Right ventricle myocardium inferior (tissue), 1 donor: ENCODE measurements at places on chromosomes 7 and 10.

- no peak for DNase-seq
Measured at GRCh38 chr7:37741776-37742175, 58.2 kb downstream of the GPR141 start.

- DNase-seq = no peak
Measured at GRCh38 chr7:41755096-41755495, 52.2 kb upstream of the INHBA start.

GRCh38 chr7:72751978-72752377 is 76.0 kb downstream of the TYW1B start:
- DNase-seq = no peak

GRCh38 chr7:69748530-69748929 is 150.3 kb downstream of the AUTS2 start:
- DNase-seq = no peak

DNA sequence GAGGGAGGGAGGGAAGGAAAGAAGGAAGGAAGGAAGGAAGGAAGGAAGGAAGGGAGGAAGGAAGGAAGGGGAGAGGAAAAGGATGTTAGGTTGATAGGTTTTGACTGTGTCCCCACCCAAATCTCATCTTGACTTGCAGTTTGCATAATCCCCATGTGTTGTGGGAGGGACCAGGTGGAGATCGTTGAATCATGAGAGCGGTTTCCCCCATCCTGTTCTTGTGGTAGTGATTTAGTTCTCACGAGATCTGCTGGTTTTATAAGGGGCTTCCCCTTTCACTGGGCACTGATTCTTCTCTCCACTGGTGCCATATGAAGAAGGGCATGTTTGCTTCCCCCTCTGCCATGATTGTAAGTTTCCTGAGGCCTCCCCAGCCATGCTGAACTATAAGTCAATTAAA is 15.1 kb upstream of the NUDCD3 start:
- DNase-seq = no peak

DNA sequence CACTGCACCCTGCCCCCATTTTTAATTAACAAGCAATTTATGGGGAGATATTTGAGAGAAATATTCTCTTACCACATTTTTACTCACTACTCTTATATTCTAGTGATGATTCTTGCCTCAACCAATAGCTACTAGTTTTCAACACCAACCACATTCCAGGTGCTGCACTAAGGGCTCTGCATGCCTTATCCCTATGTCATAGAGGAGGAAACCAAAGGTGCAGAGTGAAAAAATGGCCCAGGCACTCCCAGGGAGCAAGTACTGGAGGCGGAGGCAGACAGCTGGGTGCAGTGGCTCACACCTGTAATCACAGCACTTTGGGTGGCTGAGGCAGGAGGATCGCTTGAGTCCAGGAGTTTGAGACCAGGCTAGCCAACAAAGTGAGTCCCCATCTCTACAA is 35.5 kb upstream of the TPST1 start:
- no peak for DNase-seq

DNA sequence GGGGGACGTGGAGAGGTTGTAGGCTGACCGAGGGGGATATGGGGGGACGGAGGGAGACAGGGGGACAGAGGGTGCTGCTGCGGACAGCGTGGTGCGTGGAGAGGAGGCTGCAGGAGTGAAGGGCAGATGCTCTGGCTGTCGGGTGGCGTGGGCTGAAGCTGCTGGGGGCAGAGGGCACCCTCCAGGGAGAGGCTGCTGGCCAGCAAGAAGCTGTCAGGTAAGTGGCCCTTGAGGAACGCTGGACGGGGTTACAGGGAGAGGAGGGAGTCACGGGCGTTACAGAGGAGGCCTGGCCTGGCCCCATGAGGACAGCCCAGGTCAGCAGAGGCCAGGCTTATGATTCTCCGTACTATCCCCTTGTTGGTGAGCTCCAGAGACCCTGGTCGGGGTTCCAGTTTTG is 27.1 kb downstream of the YKT6 start:
- DNase-seq = no peak

DNA sequence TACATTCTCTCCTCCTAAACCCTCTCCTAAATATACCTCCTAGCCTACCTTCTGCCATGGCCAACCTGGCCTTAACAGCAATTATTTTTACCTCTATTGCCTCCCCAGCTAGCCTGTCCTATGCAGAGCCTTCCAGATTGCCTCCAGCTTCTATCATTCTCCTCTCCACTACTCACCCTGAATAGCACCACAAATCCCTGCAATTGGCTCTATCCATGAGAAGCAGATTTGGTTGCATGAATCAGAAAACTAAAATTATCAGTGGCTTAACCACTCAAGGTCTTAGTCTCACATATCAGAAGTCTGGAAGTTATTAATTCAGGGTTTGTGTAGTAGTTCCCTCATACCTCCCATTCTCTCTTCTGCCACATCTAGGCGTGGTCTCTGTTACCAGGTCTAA is 120.3 kb upstream of the CACUL1 start:
- no peak for DNase-seq

DNA sequence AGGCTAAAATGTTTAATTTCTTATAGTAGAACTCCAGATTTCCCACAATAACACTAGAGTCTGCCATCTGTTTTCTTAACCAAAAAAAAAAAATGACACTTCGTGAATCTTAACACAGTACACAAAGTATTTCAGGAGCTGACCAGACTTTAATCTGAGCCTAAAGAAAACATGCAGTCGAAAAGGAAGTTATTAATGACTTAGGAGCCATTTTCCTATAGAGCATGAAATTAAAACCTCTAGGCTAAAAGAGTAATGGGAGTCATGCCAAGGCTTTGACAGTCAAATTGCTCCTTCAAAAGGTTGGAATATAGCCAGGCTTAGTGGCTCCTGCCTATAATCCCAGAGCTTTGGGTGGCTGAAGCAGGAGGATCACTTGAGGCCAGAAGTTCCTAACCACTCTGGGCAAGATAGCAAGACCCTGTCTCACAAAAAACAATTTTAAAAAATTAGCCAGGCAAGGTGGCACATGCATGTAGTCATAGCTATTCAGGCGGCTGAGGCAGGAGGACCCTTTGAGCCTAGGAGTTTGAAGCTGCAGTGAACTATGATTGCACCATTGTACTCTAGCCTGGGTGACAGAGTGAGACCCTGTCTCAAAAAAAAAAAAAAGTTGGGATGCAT is 13.6 kb downstream of the MICU1 start:
- no peak for DNase-seq

DNA sequence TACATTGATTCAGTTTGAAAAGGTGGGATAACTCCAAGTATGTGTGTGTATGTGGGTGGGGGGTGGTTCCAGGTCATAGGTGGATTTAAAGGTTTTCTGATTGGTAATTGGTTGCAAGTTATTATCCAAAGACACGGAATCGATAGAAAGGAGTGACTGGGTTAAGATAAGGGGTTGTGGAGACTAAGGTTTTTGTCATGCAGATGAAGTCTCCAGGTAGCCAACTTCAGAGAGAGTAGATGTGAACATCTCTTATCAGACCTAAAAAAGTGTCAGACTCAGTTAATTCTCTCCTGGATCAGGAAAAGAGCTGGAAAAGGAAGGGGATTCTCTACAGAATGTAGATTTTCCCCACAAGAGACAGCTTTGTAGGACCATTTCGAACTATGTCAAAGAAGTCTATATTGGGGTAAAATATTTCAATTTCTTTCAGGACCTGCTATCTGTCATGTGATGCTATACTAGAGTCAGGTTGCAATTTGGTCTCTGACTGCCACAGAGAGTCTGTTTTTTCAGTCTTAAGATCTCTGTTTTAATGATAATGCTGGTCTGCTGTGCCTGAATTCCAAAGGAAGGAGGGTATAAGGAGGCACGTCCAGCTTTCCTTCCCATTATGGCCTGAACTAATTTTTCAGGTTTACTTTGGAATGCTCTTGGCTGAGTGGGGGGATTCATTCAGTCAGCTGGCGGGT is 3.6 kb downstream of the C7orf57 start:
- DNase-seq = no peak

GRCh38 chr7:149864023-149864422 is 9.7 kb upstream of the ATP6V0E2 start:
- no peak for DNase-seq

DNA sequence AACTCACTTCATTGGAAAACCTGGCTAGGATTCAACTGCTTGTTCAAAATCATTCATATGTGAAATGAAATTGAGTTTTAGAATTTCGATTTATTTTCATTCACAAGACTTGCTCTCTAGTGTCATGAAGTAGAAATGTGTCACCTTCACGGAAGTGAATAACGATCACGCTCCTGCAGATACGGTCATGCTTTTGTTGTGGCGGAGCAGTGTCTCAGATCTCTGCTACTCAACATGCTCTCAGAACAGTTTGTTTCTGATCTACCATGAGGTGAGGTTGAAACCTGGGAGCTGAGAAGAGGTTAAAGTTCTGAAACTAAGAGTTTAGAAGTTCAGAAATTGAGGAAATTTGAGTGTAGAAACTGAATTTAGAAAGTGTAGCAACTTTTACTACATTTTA is 13.8 kb upstream of the PITRM1 start:
- no peak for DNase-seq

DNA sequence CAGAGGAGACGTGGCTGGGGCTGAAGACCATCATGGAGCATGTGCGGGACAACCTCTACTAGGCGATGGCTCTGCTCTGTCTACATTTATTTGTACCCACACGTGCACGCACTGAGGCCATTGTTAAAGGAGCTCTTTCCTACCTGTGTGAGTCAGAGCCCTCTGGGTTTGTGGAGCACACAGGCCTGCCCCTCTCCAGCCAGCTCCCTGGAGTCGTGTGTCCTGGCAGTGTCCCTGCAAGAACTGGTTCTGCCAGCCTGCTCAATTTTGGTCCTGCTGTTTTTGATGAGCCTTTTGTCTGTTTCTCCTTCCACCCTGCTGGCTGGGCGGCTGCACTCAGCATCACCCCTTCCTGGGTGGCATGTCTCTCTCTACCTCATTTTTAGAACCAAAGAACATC is 22.0 kb upstream of the CPA5 start:
- DNase-seq = no peak

DNA sequence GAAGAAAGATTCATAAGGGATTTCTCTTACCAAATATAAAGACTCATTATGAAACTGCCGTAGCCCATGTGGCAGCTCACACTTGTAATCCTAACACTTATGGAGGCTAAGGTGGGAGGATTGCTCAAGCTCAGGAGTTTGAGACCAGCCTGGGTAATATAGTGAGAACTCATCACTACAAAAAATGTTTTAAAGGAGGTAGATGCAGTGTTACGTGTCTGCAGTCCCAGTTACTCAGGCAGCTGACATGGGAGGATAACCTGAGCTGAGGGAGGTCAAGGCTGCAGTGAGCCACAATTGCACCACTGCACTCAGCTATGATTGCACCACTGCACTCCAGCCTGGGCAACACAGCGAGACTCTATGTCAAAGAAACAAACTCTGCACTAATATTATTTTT is 18.1 kb upstream of the DNA2 start:
- DNase-seq = no peak

- DNase-seq = no peak
Measured at GRCh38 chr10:29394321-29394932, 105.6 kb downstream of the LYZL1 start.

DNA sequence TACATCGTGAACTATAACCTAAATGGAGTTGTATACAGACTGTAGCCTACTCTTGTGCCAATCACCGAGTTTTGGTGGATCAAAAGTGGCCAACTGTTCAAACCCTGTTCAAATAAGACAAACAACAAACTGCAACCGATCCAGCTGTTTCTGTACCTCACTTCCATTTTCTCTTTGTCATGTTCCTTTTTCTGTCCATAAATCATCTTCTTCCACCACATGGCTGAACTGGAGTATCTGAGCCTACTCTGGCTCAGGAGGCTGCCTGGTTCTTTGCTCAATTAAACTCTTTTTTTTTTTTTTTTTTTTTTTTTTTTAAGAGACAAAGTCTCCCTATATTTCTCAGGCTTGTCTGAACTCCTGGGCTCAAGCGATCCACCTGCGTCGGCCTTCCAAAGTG is 59.0 kb upstream of the NPVF start:
- no peak for DNase-seq

- no peak for DNase-seq
Measured at GRCh38 chr10:123522702-123523312, 143.3 kb upstream of the GPR26 start.

DNA sequence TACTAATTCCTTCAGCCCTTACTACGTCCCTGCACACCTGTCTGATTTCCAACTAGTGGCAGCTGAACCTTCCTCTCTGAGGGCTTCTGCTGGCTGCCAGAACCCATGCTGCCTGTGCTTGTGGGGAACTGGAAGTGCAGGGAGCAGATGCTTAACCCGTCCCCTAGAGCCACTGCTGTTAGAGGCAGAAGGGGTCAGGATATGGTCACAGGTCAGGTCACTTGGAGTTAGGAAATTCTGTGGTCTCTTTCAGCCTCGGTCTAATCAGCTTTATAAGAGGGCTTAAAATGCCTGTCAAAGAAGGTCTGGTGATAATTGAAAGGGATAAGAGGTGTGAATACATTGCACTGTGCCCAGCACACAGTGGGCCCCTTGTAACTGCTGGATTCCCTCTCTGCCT is 82.0 kb downstream of the PLPP4 start:
- no peak for DNase-seq

- DNase-seq = no peak
Measured at GRCh38 chr10:87842220-87842641, 21.1 kb downstream of the KLLN start.

GRCh38 chr7:126203185-126203584 is 1049.6 kb downstream of the GRM8 start:
- DNase-seq = no peak

DNA sequence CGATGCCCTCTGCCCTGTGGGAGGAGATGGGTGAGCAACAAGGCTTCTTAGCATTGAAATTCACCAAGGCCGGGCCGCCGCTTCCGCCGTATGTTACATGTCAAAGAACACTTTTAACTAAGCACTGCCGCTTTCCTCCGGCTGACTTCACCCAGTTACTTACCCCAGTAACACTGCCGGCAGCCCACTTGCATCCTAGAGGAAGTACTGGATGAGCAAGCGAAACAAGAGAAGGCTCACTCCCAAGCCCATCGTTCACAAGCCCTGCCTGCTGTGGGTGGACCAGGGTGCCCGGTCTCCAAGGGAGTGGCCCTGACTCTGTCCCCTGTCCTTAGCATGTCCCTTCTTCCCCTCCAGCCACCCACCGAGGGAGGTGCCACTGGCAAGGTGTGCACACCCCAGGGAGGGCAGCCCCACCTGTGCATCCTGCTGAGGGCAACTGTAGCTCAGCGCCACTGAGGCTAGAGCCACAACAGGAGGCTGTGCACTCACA is 73.1 kb upstream of the EBF3 start:
- DNase-seq = no peak

GRCh38 chr10:63208986-63209385 is 75.9 kb downstream of the NRBF2 start:
- no peak for DNase-seq

- DNase-seq = no peak
Measured at GRCh38 chr10:71217266-71218045, 5.1 kb downstream of the UNC5B start.

GRCh38 chr7:131511071-131511470 is 45.4 kb downstream of the PODXL start:
- DNase-seq = peak; percentile 56

- no peak for DNase-seq
Measured at GRCh38 chr10:114779803-114780576, 41.6 kb upstream of the FHIP2A start.

GRCh38 chr10:78947733-78948132 is 121.0 kb upstream of the ZMIZ1 start:
- no peak for DNase-seq
